Suppressor macrophage (primary cell): ENCODE measurements at places on chromosomes 12 and 14.

GRCh38 chr14:64407329-64407728 lies 19.2 kb downstream of the MTHFD1 start:
- DNase-seq, result no peak

- DNase-seq, result no peak
These were observed 49.5 kb downstream of the RBMS2 start for GRCh38 chr12:56571121-56571520.

DNA sequence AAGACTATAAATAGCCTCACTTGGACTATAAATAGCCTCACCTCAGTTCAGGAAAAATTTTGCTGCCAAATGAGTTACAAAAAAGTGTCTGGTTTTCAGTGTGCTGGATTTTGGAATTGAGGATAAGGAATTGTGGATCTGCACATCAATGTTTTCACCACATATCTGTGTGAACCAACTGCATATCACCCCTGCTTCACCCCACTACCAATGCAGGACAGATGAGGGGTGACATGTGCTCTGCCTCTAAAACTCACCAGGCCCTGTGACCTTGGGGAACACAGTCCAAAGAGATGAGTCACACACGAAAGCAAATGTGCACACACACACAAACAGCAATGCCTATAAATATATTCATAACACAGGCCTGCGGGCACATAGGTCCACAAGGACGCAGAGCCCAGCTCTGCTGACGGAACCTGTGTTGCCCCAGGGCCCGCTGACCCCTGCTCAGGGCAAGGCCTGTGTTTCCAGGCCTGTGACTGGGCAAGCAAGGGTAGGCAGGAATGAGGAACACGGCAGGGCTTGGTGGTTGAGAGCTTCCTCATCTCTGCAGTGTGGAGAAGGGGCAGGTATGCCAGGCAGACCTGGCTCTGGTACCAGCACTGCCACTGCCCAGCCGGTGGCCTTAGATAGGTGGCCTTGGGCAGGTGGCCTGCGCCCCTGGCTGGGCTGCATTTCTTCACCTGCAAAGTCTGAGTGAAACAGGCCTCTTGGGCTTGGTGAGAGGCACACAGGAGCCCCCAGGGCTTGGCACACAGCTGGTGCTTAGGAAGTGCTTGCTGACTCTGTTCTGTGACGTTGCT lies 82.4 kb downstream of the ARL6IP4 start:
- peak; percentile 81 for DNase-seq

GRCh38 chr14:72826039-72826438 lies 67.9 kb downstream of the DPF3 start:
- no peak for DNase-seq

- DNase-seq, result no peak
These were observed 73.9 kb upstream of the CAPRIN2 start for GRCh38 chr12:30828686-30829085.

DNA sequence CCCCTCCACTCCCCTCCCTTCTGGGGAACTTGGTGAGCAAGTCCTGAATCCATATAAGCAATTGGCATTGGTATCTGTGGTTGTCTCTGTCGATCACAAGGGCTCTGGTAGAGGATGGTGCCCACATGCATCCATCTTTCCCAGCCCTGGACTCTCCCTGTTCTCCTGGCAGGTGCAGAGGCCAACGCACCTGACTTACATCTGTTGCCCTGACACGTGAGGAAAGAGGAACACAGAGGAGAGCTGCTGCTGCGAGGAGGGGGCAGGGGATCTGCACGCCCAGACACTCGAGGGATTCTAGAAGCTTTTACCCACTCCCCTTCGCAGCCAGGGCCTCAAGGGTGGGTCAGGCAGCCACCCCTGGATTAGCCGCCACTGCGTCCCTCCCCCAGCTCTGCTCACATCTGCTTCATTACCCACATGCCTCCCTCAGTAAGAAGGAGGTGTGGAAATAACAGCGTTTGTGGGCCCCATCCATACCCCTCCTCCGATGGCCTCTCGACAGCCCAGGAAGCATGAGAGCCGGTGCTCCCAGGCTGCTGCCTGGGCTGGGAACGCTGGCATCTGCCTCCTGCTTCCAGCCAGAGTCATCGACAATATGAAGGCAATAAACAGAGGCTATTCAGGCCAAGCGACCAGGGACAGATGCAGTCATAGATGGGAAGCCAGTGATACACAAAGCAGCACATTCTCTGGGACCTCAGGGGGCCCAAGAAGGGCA lies 56.5 kb downstream of the KDM2B start:
- no peak for DNase-seq

DNA sequence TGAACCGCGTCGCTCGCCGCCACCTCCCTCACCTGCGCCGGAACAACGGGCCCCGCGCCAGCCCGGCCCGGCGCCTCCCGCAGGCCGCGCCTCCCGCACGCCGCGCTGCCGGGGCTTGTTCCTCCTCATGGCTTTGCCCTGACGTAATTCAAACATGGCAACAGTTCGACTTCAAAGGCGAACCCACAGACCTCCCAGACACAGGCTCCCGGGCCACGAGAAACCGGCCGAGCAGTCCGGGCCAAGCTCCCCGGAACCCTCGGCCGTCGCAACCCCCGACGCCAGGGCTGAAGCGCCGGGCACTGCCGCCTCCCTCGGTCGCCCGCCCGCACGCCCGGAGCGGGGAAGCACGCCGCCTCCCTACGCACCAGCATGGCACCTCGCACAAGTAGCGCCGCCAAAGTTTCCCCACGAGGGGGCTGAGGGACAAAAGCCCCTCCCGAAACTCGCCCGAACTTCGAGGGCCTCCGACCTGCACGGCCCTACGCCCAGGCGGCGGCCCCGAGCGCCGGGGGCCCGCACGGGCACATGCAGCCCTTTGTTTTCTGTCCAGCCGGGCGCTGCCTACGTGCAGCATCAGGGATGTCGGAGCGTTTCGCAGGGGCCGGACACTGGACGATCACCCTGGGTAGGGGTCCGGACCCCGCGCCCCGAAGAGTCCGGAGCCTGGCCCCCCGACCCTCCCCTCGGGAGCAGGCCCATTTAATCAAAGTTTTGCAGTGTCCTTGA lies 1.7 kb downstream of the SINHCAF start:
- DNase-seq, result peak; percentile 86

- no peak for DNase-seq
These were observed 176.2 kb downstream of the PHLDA1 start for GRCh38 chr12:75855360-75855759.

GRCh38 chr14:33567731-33568130 lies 383.1 kb downstream of the EGLN3 start:
- no peak for DNase-seq
